ENCODE measurements at places on chromosomes 11 and 22.

DNA sequence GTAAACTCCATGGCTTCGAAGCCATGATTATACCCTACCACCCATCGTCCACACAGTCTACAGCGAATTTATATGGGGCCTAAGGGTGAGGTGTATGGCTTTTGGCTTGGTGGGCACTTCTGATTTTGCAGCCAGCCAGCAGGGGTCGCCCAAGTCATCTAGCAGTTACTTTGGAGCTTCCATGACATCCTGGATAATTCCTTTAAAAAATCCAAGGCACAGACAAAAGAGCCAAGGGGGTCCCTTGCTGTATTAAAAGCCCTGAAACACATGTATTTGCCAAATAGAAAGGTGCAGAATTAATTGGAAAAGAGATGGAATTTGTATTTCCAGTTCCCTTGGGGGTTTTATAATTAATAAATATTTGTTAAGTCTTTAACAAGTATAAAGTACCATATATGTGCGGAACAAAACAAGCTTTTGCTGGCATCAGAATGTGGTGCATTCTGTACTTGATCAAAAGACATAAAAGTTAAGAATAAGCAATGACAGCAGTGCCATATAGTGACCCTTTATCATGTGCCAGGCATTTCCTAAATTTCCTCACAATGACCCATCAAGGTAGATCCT, 132.8 kb upstream of the PITPNB start:
- no peak for DNase-seq

DNA sequence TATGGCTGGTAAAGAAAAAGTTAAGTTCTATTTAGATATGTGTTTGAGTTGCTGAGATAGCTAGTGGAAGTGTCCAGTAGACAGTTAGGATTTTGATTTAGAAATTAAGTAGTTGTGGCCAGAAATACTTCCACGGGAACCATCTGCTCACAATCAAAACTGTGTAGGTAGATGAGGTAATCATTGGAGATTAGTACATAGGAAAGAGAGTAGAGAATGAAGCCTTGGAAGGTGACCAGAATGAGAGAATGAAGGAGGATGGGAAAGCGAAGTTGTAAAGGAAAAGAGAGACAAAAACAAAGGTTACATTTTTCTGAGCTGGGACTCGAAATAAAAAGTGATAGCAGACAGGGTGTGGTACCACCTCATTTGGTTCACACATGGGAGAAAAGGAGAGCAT, 296.9 kb upstream of the SORL1-AS1 start:
- DNase-seq: no peak

DNA sequence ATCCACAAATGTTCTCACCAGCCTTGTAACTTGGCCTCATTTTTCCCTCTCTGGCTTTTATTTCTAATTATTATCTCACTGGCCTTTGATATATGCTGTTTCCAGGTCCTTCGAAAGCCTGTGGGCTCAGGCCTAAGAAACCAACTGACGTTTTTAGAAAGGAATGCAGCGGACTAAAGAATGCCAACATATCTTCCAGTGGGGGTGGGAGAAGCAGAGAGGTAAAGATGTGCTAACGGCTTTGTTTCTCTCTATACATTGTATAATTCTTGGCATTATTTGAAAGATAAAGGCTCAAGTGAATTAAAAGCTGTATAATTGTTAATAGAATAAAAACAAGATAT, 28.2 kb downstream of the OR6Q1 start:
- DNase-seq: no peak

DNA sequence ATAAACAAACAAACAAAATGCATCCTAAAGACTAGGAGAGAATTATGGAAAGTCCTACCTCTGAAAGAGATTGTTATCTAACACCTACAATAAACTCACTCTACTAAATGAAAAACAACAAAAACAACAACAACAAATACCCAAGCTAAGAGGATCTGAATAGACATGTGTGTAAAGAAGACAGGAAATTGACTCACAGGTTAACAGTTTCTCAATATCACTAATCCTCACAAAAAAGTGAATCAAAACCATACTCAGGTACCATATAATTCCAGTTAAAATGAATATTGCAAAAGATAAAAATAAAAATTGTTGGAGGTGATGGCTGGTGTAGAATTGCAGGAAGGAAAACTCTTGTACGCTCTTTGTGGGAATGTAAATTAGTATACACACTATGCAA, 110.4 kb upstream of the TOP3B start:
- no peak for DNase-seq

DNA sequence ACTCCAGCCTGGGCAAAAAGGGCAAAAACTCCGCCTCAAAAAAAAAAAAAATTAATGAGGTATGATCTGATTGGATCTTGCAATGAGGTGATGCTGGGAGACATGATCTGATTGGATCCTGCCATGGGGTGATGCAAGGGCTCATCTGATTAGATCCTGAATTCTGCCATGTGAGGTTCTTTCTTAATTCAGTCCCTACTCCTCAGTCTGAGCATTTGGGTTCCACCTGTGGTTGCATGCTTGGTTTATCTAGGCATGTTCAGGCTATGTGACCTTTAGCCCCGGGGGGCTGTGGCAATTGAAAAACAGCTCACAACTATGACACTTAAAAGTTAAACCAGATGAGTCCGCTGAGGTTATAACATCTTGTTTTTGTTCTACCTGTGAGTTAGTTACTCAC, 4.8 kb upstream of the TRIM6 start:
- DNase-seq: no peak

DNA sequence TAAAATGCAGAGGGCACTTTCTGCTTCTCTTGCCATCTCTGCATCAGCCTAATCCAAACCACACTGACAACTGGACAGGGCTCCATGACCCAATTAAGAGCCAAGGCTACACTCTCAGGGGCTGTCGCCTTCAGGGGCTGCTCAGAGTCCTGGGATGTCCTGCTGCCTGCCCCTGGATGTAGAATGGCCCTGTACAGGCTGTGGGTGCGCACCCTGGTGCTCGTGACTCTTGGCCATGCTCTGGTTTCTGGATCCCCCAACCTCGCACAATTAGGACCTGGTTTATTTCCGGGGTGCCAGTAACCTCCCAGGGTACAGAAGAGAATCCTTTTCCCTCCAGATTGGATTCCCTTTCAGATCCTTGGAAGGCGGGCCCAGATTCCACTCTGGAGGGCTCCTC, 11.3 kb downstream of the IFT27 start:
- no peak for DNase-seq

- no peak for DNase-seq
Measured at GRCh38 chr22:33255791-33256190, 197.6 kb upstream of the SYN3 start.

DNA sequence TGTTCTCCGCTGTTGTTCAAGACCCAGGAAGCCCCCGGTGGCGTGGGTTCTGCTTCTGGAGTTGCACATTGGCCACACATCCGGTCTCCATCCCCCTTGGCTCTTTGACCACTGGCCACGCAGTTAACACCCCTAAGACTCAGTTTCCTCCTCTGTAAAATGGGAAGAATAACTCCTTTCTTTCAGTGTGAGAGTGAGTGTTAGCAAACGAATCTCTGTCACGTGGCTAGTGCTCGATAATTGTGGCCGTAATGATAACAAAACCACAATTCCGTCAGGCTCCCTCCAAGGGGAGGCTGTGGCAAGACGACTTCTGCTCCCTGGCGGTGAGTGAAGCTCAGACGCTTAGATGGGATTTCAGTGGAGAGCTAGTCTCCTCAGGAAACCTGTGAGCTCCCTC, 315.2 kb upstream of the B3GAT1 start:
- DNase-seq: no peak

DNA sequence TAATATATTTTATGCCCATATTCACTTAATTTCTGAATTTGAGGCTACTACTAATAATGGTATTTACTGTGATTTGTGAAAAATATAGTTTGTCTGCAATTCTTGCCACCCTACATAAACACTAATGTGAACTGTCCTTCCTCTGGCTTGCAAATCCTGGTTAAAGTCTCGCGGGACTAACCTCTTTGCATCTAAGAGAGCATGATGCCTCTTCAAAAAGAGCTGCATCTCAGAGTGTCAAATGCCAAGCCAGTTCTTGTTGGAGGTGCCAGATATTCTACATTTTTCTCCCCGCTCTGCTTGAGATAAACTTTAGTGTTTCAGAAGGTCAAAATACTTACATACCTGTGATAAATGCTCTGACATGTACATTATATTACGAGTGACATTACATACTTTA, 2.1 kb downstream of the ARHGAP42 start:
- no peak for DNase-seq

DNA sequence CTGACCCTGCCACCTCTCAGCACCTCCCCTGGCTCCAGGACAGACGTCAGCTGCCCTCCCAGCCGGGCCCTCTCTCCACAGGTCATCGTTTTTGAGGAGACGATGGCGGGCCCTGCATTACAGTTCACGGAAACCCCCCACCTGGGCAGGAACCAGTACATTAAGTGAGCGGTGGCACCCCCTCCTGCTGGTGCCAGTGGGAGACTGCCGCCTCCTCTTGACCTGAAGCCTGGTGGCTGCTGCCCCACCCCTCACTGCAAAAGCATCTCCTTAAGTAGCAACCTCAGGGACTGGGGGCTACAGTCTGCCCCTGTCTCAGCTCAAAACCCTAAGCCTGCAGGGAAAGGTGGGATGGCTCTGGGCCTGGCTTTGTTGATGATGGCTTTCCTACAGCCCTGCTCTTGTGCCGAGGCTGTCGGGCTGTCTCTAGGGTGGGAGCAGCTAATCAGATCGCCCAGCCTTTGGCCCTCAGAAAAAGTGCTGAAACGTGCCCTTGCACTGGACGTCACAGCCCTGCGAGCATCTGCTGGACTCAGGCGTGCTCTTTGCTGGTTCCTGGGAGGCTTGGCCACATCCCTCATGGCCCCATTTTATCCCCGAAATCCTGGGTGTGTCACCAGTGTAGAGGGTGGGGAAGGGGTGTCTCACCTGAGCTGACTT, 37.0 kb downstream of the B3GAT1 start:
- DNase-seq: no peak

GRCh38 chr11:121105481-121106195, 4.6 kb downstream of the TECTA start:
- DNase-seq: no peak

DNA sequence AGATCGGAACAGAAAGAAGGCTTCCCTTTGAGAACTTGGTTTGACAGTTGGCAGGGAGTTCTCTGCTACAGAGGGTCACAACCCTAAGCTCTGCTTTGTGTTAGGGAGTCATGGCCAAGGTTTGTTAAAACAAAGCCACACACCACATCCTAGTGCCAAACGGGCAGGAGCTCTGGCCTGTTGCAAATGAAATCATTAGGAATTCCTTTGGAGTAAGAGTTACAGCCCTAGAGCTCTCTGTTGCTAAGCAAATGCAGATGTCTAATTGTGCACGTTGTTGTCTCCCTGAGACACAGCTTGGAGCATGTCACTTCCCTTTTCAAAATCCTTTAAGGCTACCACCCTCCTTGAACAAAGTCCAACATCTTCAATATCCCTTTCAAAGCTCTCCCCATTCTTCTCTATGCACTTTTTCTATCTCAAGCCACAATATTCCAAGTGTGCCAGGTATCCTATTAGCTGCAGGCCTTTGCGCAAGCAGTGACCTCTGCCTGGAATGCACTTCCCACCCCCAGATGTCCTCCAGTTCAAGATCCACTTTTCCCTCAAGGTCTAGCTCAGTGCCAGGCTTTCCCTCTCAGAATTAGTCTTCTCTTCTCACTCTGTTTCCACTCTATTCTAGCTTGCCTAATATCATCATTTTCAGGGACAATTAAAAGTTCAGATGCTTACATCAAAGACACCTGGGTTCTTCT, 253.7 kb upstream of the POU2AF2 start:
- no peak for DNase-seq

- no peak for DNase-seq
Measured at GRCh38 chr22:49160261-49161001, 667.2 kb downstream of the BRD1 start.

- DNase-seq: no peak
Measured at GRCh38 chr22:37752189-37753087, 55.3 kb upstream of the GCAT start.

DNA sequence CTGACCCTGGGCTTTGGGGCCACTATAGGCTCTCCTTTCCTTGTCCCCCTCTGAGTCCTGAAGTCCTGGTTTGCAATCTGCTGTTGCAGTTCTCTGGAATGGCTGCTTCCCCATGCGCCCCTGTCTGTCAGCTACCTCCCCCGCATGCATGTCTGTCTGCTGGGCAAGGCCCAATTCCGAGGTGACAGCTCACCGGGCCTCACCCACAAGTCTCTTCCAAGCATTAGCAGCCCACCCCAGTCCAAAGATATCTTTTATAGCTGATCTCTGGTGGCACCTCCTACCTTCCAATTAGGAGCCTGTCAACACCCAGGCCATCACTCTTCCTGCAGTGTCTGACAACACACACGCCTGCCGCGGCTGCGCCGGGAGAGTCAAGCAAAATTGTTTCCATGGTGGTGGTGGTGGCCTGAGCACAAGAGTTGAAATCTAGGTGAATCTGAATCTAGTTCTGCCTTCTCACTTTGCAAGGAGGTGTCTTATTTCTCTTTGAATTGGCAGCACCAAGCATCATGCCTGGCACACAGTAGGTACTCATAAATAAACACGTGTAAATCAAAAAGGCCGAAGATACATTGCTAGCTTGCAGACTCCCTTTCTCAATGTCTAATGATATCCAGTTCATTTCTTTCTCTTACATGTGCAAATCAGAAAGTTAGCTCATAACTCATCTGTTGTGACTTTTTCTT, 1.2 kb upstream of the LMO2 start:
- DNase-seq: no peak

GRCh38 chr22:36613958-36614357, 85.0 kb upstream of the EIF3D start:
- no peak for DNase-seq

DNA sequence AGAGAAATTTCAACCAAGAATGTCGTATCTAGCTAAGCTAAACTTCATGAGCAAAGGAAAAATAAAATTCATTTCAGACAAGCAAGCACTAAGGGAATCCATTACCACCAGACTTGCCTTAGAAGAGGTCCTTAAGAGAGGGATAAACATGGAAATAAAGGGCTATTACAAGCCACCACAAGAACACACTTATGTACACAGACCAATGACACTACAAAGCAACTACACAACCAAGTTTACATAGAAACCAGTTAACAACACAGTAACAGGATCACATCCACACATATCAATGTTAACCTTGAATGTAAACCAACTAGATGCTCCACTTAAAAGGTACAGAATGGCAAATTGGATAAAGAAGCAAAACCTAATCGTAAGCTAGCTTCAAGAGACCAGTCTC, 38.0 kb downstream of the TMEM123 start:
- DNase-seq: no peak

DNA sequence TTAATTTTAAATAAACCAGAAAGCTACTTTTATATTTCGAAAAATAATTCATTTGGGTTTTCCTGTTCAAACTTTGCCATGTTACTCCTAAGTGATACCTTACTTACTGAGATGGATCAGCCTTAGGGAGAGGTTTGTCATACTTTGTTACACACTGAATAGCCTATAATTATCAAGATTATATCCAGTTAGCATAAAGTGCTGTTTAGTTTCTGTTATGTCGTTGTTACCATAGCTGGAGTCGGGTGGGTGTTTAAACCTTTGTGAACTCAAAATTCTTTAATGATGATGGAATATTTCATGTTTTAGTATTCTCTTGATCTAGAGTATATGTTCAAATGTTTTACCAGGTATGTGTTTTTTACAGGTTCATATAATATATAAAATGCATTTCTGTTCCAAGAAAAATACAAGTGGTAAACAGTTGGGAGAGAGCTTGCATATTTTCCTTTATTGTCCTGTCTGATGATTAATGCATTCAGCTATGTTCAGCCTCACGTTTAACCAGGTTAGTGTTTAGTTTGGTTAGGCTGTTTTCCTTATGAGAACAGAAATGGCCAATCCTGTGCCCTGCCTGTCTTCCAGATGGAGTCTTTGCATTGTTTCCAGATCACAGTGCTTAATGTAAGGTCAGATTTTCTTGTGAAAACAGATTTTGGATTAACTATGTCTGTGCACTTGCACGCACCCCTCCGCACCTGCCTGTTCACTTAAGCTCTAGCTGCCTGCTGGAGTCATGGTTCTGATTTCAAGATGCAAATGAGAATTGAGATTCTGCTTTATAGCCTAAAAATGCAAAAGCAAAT, 105.6 kb downstream of the ATXN10 start:
- DNase-seq: no peak
